Hepatic stellate cell (primary cell): ENCODE measurements at places on chromosomes 5 and 9.

- DNase-seq = no peak
Observed at GRCh38 chr5:66239034-66239433, 94.9 kb downstream of the SREK1 start.

DNA sequence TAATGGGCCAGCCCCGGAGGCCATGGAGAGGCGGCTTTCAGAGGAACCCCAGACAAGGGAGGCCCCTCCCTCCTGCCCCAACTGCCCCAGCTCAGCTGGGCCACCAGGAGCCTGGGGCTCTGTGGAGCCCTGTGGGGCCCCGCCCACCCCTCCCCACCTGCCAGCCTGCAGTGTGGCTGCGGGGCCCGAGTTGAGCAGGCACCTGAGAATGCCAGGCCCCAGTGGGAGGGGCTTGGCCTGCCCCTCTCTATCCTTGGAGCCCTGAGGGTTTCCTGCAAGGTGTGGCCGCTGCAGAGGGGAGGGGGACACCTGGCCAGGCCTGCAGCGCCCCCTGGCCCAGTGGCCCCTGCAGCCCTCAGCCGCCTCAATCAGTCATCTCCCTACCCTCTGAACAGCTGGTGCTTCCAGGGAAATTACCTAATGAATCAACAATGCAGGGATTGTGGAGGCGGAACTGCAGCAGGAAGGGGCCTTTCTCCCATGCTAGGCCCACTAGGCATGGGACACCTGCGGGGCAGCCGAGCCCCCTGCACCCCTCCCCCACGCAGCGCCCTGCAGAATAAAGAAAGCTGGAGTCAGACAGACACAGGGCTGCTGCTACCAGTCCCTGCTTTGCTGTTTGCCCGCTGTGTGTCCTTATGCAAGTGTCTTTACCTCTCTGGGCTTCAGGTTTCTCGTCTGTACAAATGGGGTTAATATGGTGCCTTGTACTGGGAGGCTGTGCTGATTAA lies 48.0 kb downstream of the LMX1B start:
- DNase-seq = no peak

GRCh38 chr5:132277256-132277655 lies 16.9 kb upstream of the SLC22A4 start:
- no peak for DNase-seq

DNA sequence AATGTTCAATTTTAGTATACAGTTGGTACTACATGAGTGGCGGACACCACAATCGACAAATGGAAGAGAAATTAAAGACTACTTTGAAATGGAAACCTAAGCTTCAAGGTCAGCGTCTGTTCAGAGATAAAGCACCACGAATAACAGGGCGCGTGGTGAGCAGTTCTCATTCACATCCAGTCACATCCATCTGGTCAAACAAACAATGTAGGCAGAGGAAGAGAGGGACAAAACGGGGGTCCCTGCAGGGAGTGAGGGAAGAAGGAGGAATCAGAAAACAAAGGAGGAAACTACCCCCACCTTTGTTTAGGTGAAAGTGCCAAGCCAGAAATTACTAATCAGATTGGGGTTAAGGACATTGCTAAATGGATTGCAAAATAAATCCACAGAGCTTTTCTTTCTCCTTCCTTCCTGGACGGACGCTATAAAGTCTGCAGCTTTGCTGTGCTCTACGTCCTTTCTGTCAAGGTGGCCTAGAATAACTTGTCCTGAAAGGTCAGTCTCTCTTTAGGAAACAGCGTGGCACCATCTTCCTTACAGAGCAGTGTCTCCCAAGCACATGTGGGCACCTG lies 138.6 kb downstream of the ENTREP1 start:
- no peak for DNase-seq

DNA sequence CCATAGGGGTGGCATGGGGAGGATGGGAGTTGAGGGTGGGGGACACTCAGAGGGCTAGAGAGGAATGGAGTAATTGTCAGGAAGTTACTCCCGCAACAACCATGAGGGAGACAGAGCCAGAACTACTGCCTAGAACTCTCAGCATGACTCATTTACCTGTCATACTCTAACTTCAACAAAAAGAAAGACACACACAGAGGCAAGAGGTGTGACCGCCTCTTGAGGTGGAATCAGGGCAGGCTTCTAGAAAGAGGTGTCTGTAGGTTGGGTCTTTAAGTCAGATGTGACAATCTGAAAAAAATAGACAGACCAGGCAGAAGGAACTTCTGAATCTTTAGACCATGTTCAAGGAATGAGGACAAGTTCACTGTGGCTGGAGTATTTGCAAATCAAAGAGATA lies 73.4 kb downstream of the GABBR2 start:
- no peak for DNase-seq

GRCh38 chr5:158392753-158393152 lies 533.8 kb upstream of the CLINT1 start:
- DNase-seq = no peak

DNA sequence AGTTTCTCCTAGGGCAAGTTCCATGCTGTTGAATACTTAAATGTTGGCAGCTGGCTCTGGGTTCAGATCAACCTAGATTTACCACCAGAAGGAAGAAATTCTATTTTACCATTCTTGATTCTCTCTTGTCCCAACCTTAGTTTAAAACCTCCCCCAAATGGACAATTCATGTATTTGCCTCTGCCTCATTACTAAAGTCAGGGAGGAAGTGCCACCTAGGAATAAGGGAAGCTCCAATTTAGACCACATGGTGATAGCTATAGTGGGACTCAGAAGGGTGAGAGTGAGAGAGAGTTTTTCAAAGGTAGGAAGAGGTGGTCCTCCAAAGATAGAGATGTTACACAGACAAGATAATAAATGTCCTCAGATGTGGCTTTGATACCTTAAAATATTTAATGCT lies 53.4 kb upstream of the PAM start:
- DNase-seq = no peak
